ENCODE measurements at places on chromosomes 3 and 15.

DNA sequence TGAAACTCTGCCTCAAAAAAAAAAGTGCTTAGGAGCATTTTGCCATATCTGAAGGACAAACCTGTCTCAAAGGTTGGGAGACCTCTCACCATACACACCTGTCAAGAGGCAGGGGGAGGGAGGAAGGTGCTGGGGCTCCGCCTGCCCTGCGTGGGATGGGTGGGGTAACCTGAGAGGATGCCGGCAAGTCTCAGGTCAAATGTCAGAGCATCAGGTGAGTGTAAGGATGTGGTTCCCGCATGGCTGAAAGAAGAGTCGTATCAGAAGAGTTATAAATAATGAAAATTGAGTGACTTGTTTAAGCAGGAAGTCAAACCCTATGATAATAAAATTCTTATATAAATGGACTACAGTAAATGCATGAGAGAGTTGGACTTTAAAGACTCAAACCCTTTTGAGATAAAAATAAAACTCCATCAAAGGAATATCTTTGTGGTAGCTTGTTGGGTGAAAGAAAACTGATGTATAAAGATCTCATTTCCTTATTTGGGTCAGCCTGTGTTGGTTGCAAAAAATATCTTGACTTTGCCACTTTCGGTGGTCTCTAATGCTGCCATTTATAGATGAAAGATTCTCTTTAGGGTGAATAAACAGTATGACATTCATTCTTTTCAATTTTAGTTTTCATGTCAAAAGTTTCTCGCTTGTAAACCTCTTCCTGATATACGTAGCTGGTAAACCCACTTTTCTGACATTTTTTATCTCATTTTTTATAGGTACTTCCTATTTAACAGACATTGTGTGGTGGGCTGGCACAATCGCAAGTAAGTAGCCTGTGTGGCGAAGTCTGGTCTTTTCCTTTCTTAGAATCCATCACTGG, 23.8 kb downstream of the NIPA1 start:
- DNase-seq: no peak

DNA sequence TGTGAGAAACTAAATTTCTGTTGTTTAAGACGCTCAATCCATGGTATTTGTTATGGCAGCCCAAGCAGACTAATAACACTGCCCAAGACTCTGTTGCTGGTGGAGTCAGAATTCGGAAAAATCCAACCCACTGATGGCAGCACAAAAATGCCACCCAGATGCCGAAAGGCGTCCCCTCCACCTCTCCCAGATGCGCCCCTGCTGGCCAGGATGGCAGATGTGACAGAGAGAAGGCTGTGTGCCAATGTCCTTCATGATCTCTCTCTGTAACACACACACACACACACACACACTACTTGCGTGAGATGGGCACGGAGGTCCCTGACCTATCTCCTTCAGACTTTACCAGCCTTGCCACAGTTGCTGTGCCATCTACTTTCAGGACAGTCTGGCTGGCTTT, 10.9 kb upstream of the LYSMD4 start:
- no peak for DNase-seq

- no peak for DNase-seq
These were observed 651 bp downstream of the PLSCR2 start for GRCh38 chr3:146468671-146469149.

DNA sequence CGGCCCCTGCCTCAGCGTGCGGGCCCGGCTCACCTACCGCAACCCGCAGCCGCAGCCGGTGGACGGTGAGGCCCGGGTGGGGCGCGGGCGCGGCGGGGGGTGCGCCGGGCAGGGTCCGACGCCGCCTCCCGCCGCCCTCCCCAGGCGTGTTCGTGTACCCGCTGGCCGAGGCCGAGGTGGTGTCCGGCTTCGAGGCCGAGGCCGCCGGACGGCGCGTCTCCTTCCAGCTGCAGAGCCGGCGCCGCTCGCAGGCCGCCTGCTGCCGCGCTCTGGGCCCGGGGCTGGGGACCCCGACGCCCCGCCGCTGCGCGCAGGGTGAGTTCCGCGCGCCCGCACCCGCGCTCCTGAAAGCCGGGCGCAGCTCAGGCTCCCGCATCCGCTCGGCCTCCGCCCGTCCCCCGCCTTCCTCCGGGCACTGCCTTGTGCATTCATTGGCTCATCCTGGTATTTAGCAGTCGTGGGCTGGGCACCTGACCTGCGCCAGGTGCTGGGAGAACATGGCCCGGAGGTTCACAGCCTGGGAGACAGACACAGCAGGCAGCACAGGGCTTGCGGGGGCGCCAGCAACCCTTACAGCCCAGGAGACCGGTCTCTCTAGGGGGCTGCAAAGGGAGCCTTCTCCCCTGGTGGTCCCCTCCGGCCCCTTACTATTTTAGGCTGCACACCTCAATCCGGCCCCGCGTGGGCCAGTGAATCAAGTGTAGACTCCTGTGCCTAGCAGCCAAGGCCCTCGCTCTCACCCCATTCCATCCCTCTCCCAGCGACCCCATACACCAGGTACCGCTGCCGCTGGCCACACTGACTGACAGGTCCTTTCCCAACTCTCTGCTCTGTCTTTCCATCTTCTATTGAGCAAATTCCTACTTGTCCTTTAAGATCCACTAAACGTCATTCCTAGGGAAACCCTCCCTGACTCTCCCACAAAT, 1.5 kb downstream of the VWA5B2 start:
- no peak for DNase-seq

GRCh38 chr15:50353251-50353974, 1.6 kb downstream of the GABPB1 start:
- DNase-seq: no peak

GRCh38 chr3:171057072-171057471, 30.6 kb upstream of the SLC2A2 start:
- DNase-seq: no peak

DNA sequence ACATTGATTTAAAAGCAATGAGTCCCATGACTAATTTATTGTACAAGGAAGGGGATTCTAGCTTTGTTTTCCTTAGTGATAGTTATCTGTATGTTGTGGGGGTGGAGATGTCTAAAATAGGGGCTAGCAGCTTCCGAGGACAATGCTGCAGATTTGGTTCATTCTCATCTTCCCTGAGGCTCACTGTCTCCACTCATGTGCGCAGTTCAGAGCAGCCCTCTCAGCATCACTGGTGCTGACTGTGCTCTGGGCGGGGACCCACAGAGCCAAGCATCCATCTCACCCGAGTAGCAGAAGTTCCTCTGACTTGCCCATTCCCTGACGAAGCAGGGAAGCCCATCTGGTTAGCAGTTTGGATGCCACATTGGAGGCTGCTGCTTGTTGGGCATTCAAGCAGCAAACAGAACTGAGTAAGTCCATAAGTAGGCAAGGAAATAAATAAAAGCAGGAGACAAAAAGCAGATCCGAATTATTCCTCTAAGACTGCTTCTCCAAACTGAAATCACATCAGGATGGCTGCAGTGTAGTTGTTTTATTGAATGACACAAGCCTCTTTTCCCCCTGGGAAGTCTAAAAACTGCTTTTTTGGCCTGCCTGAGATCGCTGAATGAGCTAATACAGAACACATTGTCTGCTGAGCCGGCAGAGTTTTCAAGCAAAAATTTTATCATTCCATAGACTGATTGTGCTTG, 27.5 kb downstream of the RARB start:
- DNase-seq: no peak

GRCh38 chr3:176513604-176514003, 683.7 kb downstream of the TBL1XR1 start:
- no peak for DNase-seq

- no peak for DNase-seq
These were observed 8.1 kb upstream of the GATM start for GRCh38 chr15:45386420-45386819.

- no peak for DNase-seq
These were observed 162.7 kb downstream of the LPP start for GRCh38 chr3:188316723-188317070.

GRCh38 chr15:57690341-57690966, 16.1 kb upstream of the POLR2M start:
- DNase-seq: no peak

- no peak for DNase-seq
These were observed 32.8 kb upstream of the ST3GAL6 start for GRCh38 chr3:98730338-98730737.

GRCh38 chr3:102179326-102180177, 255.3 kb upstream of the ZPLD1 start:
- DNase-seq: no peak

DNA sequence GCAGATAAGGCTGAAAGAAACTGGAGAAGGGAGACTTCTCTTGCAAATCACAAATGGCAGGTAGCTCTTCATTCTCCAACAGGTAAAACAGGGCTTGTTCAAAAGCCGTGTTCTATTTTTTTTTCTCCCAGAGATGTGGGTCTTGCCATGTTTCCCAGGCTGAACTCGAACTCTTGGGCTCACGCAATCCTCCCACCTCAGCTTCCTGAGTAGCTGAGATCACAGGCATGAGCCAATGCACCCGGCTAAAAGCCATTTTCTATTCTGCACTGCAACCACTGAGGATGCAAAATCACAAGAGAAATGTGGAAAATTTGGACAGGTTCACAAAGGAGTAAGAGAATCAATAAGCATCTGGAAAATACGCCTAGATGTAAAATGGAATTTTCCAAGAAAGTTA, 19.5 kb downstream of the EIF4E3 start:
- no peak for DNase-seq

- no peak for DNase-seq
These were observed 3.8 kb downstream of the ST3GAL6 start for GRCh38 chr3:98766924-98767323.

DNA sequence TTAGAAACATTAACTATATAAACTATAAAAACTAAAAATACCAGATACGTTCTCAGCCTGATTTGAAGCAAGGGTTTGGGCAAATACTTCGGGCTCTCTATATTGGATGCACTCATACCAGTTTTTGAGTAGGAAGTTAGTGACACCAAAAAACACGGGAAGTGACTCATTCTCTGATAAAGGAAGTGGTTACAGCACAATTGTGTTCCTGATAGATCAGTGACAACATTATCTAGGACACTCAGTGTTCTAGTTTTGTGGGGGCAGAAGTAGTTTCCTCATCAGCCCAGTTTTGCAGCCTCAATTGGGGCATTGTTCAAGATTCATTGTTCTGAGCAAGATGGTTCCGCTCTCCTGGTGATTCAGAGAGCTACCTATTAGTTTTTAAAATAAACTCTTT, 469.6 kb upstream of the DPPA4 start:
- DNase-seq: peak; percentile 36

- DNase-seq: no peak
These were observed 47.6 kb downstream of the ZBTB38 start for GRCh38 chr3:141415953-141416352.

DNA sequence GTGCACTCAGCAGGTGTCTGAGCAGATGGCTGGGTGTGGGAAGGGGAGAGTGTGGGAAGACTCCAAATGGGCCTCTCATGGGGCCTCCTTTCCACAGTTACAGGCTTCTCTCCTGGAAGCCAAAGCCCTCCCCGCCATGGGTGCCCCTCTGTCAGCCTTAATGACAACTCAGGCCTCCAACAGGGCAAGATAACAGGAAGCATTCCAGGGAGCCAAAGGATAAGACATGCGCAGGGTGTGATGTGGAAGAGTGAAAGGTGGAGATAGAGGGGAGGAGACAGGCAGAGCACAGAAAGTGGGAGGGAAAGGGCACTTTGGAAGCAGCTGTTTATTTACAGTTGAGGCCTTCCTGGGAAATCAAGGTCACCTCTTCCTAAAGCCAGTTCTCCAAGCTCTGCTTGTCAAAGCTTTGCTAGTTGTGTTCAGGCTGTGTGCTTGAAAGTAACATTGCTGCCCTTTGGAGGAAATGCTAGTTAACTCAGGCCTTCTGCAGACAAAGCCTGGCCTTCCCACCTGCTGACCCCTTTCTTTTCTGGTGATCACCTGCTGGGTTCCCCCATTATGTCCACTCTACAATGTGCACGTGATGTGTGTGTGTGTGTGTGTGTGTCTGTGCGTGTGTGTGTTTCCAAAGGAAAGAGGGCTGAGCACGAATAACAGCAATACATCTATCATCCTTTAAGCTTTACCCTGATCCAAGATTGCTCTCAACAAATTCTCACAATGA, 35.2 kb upstream of the SMAD3 start:
- no peak for DNase-seq

- no peak for DNase-seq
These were observed 44.8 kb upstream of the MUC4 start for GRCh38 chr3:195856410-195857084.

DNA sequence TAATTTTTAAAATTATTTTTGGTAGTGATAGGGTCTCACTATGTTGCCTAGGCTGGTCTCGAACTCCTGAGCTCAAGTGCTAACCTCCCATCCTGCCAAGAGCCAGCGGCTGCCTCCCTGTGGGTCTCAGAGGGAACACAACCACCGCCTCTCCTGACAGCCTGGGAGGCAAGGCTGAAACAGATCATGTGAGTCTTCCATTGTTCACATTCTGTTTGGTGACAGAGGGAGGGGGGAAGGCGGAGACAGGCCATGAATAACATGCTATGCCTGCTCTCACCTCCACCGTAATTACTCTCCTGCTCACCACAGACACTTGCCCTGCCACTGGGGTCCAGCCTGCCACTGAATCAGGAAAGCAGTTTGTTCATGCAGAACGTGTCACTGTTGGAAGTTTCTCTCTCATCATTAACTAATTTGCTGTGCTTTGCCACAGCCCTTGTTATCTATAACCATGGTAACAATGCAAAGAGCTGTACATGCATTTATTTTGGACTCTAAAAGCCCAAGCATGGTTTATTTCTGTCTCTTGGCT, 78.4 kb upstream of the RASGRF1 start:
- DNase-seq: no peak

DNA sequence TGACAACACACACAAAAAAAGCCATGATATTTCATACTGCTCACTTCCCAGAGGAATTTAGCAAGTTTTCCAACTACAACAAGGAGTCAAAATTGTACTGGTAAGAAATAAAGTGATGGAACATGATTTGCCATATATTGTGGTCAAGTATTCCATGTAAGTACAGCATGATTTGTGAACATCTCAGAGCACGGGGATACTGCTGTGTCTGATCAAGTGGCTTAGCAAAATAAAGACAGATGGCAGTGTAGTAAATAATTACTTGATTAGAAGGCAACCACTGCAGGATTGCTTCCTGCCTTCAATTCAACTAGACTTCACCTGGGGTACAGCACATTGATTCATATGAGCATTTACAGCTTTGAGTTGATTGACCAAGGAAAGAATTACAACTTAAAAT, 51.6 kb upstream of the DUT start:
- DNase-seq: no peak

GRCh38 chr15:42274702-42274989, 1.4 kb upstream of the TMEM87A start:
- DNase-seq: no peak
